Progenitor cell of endocrine pancreas (in vitro differentiated cells): ENCODE measurements at places on chromosomes 4 and X. TPM values are rescaled to one million over a fixed set of nuclear protein-coding genes. Genes with fewer than 3 reads are reported as not detected.

- peak overlapping the region; percentile 92 for H3K27ac ChIP-seq
- no peaks in the 10 kb centered on the region for H3K27me3 ChIP-seq
- peaks cover 6% of the 10 kb centered on the region for H3K4me1 ChIP-seq
- DNase-seq: no peak
- H3K4me3 ChIP-seq: no peak overlapping the region
These were observed 12.1 kb downstream of the PCGF3 start for GRCh38 chr4:717601-718320.

GRCh38 chr4:93436000-93436626 lies 392.4 kb upstream of the ATOH1 start:
- H3K27me3 ChIP-seq: no peaks in the 10 kb centered on the region
- no peak for DNase-seq
- H3K27ac ChIP-seq: no peak overlapping the region
- no peaks in the 10 kb centered on the region for H3K4me1 ChIP-seq
- H3K36me3 ChIP-seq: no peaks in the 10 kb centered on the region
- H3K4me3 ChIP-seq: no peak overlapping the region

Gene CEP135
- 14.5 and 15.5 TPM in 2 replicates for total RNA-seq

Gene KLHL8
- 13.4 and 13.6 TPM in 2 replicates for total RNA-seq

Gene ADAMTS3
- total RNA-seq: 0.89 and 1.2 TPM in 2 replicates

Gene S100P
- 1.3 and 3.5 TPM in 2 replicates for total RNA-seq

Gene HSFX2
- 0.36 TPM in 1 of 2 replicates, not detected in the other for total RNA-seq

Gene AKAP4
- not detected in 2 replicates for total RNA-seq
